Fibroblast of skin of back (primary cell): ENCODE measurements at places on chromosomes 2 and 18.

DNA sequence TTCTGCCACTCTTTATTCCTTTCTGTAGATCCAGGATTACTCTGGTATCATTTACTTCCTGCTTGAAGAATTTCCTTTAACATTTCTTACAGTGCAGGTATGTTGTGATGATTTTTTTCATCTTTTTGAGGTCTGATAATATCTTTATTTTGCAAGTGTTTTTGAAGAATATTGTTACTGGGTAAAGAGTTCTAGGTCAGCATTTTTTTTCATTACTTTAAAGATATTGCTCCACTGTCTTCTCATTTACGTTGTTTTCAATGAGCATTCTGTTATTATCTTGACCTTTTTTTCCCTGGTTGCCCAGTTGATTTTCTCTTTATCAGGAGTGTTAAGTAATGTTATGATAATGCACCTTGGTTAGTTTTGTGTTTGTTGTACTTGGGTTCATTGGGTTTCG, 31.7 kb upstream of the TMEM247 start:
- no peak for DNase-seq

DNA sequence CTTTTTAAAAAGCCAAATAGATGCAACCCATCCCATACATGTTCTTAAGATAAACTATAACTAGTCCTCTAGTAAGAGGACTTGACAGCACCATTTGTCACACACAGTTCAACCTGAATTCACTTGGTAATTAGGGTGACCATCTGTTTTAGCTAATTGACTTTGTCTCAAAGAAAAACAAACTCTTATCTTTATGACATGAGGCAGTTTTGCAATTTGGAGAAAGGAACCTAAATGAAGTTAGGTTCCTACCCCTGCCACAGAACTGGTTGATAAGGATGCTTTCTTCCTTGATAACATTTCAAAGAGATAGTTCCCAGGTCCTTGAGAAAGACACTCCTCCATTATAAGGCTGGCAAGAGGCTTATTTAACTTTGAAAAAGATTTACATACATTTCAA, 57.4 kb upstream of the LRRTM1 start:
- no peak for DNase-seq

GRCh38 chr2:234913208-234913626, 38.6 kb upstream of the SH3BP4 start:
- no peak for DNase-seq

- no peak for DNase-seq
Measured at GRCh38 chr18:37266290-37266689, 299.3 kb downstream of the CELF4 start.

GRCh38 chr2:233005096-233005495, 8.0 kb downstream of the NGEF start:
- no peak for DNase-seq

- DNase-seq: no peak
Measured at GRCh38 chr2:86645752-86646151, 22.1 kb upstream of the RNF103 start.

DNA sequence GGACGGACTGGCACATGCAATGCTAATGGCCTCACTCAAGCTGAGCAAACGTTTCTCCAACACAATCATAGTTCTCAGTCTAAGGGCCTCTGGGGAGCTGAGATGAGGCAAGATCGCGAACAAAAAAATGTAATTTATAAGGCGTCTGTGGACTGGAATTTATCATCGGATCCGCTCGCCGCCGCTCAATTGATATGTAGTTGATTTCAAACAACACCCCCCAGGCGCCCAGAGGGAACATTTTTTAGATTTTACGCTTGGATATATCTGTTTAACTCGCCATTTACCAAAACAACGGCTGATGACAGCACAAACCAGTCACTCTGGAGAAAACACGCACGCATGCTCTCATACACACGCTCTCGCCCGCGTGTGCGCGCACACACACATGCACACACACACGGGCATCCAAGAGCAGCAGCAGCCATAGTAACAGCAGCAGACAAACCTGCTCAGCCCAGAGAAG, 335.8 kb downstream of the SMAD2 start:
- DNase-seq: no peak

DNA sequence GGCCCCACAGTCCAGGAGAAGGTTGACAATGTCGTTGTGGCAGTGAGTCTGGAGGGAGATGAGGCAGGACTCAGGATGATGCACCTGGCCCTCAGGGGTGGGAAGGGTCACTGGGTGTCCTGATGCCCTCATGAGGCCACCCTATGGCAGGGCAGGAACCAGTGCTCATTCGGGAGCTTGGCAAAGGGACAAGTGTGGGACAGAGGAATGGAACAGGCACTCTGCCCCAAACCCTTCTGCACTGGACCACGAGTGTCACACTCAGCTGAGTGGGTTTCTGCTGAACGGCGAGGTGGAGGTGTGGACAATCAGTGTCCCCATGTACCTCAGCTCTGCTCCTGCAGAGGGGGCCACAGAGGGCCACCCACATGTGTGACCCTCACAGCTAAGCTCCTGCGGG, 32.0 kb downstream of the ANKMY1 start:
- no peak for DNase-seq

DNA sequence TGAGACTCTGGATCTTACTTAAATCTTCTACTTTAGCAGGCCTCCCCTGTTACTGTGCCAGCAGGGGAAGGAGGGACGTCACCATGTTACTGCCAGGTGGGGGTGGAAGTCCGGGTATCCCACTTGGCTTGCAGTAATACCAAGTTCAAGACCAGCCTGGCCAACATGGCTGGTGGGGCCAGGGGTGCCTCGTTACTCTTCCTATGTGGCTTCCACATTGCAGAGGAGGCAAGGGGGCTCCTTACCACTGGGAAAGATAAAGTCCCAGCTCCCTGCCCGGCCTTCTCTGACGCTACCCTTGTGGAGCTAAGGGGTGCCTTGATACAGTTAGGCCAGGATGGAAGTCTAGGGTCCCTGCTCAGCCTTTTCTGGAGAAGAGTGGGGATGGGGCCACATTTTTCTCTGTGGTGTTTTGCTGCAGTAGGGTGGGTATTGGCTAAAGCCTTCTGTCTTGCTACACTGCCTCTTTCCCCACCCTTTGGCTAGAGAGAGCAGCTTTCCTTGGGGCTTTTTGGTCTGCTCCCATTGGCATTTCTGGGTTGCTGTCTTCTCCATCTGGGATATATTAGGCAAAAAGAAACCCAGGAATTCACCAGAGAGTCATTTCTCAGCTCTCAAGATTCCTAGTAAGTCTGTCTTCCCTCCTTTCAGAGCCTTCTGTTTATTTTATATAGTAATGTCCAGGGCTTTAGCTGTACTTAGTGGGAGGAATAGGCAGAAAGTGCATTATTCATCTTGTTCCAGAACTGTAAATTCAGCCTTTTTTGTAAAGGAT, 21.9 kb downstream of the ELMOD3 start:
- peak; percentile 21 for DNase-seq

- DNase-seq: peak; percentile 26
Measured at GRCh38 chr2:100285691-100286090, 36.6 kb downstream of the LONRF2 start.

DNA sequence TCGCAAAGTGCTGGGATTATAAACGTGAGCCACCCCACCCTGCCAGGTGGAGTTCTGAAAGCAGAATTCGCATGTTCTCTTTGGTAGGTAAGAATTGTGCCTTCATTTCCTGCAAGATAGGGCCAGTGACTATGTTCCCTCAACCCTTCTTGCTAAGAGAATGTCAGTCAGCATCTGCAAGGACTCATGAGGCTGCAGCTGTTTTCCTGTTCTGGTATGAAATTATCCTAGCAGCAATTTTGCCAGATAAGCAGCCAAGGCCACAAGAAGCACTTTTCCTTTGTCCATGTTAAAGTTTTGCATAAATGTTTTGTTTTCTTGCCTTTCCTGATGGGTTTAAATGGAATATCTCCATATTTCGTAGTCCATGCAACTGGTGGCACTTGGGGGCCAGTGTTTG, 6.8 kb upstream of the ARHGAP28 start:
- DNase-seq: no peak

- no peak for DNase-seq
Measured at GRCh38 chr18:70291295-70291574, 2.4 kb downstream of the SOCS6 start.

GRCh38 chr18:22257022-22257543, 87.7 kb downstream of the GATA6 start:
- DNase-seq: no peak

DNA sequence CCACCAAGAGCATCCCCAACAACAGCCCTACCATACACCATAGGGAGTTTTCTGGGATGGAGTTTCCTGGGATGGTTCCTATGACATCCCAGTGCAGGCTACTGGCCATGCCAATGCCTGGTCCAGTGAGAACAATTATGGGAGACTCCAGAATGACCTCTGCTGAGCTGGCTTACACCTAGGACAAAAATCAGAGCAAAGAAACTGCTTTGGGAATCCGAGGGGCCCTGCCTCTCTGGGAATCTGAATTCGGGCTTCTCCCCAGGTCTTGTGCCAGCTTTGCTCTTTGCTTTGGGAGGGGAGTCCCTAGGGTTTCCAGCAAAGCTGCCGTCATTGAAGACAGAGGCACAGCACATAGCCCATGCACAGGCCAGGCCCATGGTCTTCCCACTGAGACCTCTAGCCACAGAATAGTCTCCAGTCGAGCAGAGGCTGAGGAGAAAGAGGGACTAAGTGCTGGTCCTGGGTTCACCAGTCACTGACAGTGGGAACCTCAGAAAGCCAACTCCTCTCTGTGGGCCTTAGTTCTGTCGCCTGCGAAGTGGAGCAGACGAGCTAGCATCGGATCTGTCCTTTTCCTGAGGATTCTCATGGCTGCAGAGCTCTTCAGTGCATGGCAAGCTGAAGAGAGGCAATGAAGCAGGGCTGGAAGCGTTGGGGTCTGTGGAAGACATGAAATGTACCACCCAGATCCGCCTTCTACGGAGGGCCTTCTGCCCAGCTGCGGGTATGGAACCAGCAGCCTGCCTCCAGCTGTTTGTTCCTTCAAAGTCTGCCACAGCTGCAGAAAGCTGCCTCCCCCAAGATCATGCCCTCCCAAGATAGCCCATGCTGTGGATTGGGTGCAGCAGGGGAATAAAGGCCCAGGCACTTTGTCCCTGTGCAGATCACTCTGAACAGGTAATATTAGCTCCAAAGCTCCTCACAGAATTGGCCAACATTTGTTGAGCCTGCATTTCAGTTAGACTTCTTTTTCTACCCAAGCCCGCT, 11.2 kb upstream of the LBH start:
- no peak for DNase-seq

- no peak for DNase-seq
Measured at GRCh38 chr2:38634684-38635083, 31.2 kb upstream of the GALM start.

- peak; percentile 67 for DNase-seq
Measured at GRCh38 chr2:159807183-159808031, 9.4 kb upstream of the CD302 start.

GRCh38 chr2:4938206-4938605, 754.0 kb upstream of the SOX11 start:
- DNase-seq: no peak

GRCh38 chr2:160293391-160294091, 93.5 kb upstream of the ITGB6 start:
- DNase-seq: peak; percentile 94
